ENCODE measurements at places on chromosomes 13 and 19. TPM values are rescaled to one million over a fixed set of nuclear protein-coding genes. Genes with fewer than 3 reads are reported as not detected.

Gene CPAMD8
- total RNA-seq, result not detected

Gene CEP89
- 35.9 TPM for total RNA-seq

DNA sequence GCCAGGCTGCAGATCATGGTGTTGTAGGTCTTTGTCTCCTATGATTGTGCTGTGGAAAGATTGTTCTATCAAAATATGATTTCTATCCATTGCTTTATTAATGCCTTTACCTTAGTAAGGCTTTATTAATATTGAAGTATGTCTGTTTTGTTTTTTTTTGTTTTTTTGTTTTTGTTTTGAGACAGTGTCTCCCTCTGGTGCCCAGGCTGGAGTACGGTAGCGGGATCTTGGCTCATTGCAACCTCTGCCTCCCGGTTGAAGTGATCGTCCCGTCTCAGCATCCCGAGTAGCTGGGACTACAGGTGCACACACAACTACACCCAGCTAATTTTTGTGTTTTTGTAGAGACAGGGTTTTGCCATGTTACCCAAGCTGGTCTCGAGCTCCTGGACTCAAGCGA is 7.7 kb downstream of the IRGC start:
- no peak for DNase-seq

DNA sequence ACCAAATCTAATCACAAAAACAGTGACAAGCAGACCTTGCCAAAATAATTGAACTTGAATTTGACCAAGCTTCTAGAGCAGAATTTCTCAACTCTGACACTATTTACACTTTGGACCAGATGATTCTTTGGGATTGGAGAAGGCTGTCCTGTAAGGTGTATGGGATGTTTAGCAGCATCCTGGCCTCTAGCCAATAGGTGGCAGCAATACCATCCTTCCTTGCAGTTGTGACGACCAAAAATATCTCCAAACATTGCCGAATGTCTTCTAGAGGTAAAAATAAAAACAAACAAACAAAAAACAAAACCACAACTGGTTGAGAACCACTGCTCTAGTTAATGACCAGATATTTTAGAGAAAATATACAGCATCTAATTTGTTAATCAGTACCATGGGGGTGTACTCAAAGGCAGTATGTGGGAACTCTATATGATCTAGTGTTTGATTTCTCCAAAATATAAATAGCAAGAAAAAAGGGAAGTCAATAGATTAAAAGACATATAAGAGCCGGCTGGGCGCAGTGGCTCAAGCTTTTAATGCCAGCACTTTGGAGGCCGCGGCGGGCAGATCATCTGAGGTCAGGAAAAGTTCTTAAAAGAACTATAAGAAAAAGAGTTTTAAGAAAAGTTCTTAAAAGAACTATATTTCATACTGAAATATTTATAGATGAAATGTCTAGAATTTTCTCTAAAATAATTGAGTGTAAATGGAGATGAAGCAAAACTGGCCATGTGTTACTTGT is 60.9 kb upstream of the ZNF527 start:
- no peak for DNase-seq

GRCh38 chr19:1590641-1591397 is 1.8 kb downstream of the MBD3 start:
- no peak for DNase-seq

DNA sequence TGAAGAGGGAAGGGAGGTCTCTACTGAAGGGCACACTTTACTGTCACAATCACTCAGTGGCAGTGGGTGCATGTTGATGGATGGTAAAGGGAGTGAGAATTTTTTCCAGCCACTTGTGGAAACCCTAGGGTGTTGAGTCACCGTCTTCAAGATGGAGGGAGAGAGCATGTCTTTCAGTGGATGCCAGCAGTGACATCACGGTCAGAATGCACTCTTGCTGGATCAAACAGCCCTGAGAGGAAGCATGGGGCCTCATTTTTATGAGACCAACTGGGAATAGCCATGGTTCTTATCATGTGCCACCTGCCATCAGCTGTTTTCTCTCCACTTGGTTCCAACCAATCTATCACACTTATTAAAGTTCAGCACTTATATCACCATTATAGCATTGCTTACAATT is 182.5 kb downstream of the KCNRG start:
- DNase-seq, result peak; percentile 31

All from A172 (cell line).